ENCODE measurements at places on chromosomes 5 and 9.

DNA sequence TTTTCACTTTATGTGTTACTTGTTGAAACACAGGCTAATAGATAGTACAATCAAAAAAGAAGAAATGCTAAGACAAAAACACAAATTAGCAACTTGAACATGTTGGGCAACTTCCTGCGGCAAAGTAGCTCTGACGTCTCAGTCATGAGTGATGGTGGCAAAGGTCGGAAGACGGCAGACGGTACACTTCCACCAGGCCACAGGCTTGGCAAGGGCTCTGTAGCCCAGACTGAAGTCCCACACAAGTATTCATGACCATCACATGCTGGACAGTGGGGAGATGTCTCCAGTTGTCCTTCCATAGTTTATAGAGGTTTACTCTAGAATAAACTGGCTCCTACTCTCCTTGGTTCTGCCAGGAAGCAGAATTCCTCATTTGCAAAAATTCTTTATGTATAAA, 831.3 kb downstream of the MTRR start:
- DNase-seq: no peak

DNA sequence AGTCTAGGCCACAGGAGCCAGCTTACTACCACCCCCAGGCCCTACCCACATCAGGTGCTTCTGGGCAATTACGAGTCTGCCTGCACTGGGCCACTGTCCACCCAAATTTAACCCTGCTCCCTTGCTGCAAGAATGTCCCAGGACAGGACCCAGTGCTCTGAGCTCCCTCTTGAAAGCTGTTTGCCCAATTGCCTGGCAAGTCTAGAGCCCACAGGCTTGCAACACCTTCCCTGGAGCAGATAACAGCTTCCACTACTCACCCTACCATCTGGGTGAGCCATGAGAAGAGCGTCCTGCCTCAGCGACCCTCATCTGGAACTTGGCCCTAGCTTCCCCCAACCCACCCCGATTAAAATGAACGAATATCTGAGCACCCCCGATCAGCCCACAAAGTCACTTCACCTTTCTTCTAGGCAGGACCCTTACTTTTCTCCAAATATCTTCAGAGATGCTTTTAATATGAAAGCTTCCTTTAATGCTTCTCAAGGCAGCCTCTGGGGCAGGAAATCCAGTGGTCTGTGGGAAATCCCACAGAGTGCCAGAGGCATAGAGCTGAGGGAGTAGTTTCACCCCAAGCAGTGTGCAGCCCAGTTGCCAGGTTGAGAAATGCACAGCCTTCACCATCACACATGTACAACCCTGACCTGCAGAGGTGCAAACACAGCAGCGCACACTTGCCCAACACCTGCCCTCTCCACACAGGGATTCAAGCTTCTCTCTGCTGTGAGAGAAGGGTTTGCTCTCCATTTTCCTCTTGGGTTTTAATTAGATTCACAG, 10.6 kb downstream of the ACSL6 start:
- DNase-seq: no peak

- DNase-seq: no peak
Measured at GRCh38 chr9:135347461-135347860, 132.1 kb upstream of the PPP1R26 start.

DNA sequence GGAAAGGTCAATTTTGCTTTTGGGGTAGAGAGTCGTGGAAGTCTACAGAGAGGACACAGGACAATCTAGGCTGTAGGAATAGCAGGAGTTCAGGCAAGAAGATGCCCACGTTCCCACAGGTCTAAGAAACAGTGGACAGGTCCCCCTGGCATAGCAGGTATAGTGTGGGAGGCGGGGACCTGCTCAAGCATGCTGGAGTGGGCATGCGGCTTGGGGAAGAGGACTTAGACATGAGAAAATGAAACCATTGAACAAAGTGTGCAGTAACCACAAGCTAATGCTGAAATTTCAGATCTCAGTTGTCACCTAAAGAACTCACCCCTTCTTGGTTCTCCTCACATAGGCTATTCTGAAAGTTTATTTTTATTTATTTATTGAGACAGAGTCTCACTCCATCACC, 142.8 kb upstream of the EFNA5 start:
- no peak for DNase-seq

GRCh38 chr9:134757216-134757975, 115.8 kb downstream of the COL5A1 start:
- peak; percentile 21 for DNase-seq

- no peak for DNase-seq
Measured at GRCh38 chr5:23655674-23656073, 148.3 kb downstream of the PRDM9 start.

DNA sequence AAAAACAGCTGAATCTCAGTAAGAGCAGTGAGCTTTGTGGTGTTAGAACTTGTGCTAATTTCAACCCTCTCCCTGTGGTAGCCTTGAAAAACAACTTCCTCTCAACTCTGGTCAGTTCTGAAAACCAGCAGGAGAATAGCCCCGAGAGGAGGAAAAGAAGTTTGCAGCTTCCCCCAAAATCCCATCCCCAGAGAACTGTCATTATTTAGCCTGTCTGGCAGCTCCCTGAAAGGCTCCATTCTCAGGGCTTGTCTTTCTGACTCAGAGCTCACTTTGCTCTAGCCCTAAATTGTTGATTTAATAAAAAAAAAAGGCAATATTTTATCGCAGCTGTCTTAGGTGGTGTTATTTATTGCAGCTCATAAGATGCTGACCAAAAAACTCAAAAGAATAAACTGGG, 11.4 kb upstream of the SLC45A2 start:
- no peak for DNase-seq

Measured in DMS79 treated with DMSO at 0.1 percent for 48 hours (cell line).